ENCODE measurements at places on chromosomes 2 and 18.

- no peak for DNase-seq
Observed at GRCh38 chr2:104570259-104570658, 283.7 kb upstream of the POU3F3 start.

- DNase-seq, result peak; percentile 66
Observed at GRCh38 chr2:68196120-68196716, 38.5 kb downstream of the PNO1 start.

DNA sequence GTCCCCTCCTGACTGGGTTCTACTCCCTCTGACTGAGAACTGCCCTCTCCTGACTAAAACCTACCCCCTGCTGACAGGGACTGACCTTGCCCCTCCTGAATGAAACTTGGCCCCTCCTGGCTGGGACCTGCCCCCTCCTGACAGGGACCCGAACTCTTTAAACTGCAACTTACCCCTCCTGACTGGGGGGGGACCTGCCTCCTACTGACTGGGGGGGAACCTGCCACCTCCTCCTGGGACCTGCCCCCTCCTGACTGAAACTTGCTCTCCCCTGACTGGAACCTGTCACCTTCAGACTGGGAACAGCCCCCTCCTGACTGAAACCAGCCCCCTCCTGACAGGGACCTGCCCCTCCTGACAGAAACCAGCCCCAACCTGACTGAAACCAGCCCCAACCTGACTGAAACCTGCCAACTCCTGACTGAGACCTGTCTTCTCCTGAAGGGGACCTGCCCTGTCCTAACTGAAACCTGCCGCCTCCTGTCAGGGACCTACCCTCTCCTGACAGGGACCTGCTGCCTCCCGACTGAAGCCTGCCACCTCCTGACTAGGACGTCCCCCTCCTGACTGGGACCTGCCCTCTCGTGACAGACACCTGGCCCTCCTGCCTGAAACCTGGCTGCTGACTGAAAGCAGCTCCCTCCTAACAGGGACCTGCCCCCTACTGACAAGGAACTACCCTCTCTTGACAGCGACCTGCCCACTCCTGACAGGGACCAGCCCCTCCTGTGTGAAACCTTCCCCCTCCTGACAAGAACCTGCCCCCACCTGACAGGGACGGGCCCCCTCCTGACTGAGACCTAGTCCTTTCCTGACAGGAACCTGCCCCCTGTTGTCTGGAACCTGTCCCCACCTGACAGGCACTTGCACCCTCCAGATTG lies 87.1 kb downstream of the PXDN start:
- DNase-seq, result no peak

DNA sequence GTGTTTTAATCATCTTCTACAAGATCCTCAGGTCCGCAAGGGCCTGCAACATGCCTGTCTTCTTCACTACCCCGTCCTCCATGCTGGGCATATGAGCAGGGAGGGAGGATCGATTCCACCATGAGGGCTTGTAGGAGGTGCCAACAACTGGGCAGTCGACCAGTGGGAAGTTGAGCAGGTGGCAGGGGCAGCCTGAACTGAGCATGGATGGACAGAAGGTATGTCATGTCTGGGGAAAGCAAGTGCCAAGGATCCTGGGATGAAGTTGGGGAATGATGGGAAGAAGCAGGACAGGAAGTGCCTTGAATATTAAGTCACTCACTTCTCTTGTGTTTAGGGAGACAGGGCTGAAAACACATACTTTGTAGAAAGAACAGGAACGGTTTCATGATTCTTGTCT lies 44.7 kb downstream of the CTIF start:
- DNase-seq, result no peak

DNA sequence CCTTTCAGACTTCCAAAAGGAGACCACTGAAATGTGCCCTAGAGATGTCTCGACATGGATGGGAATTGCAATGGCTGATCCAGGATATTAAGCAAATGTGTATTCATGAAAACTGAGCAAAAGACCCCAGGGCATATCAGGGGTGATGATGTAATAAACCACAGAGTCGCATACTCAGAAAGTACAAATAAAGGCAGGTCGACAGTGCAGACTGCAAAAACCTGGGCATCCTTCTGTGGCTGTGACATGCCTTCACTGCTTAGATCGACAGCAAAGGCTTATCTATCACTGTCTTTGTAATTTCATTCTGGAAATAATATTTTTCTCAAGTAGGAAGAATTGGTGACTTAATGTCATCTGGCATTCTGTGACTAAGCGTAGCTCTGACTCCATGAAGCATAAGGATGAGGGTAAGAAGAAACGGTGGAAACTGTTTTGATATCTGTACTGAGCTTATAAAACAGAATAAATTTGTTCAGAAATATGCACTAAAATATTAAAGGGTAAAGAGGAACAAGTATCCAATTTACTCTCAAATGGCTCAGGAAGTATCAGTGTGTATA lies 115.6 kb upstream of the NRP2 start:
- no peak for DNase-seq

DNA sequence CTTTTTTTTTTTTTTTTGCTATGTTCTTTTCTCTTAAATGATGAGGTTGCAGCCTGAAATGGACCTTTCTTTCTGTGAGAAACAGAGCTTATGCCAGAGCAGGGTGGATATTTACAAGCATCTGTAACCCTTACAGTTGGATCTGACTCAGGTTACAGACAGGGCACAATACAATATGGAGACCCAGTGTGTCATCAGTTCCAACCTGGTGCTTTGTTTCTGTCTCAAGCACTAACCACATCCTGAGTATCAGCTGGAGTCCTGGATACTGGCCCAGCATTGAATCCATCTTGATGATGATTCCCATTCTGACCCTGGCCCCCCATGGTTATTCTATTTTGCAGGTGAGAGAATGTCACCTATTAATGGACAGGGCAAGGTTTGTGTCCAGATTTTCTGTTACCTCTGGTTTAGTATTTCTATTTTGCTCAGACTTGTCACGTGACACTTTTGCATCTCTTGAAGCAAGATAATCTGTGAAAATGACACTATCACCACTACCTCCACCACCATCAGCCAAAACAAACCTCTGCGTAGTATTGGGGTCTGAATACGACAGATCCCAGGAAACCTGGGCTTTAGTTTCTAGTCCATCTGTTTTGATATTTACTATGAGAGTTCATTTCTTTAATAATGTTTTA lies 174.0 kb downstream of the CCDC85A start:
- DNase-seq, result no peak

GRCh38 chr18:47150824-47151366 lies 595 bp upstream of the HDHD2 start:
- DNase-seq, result no peak

DNA sequence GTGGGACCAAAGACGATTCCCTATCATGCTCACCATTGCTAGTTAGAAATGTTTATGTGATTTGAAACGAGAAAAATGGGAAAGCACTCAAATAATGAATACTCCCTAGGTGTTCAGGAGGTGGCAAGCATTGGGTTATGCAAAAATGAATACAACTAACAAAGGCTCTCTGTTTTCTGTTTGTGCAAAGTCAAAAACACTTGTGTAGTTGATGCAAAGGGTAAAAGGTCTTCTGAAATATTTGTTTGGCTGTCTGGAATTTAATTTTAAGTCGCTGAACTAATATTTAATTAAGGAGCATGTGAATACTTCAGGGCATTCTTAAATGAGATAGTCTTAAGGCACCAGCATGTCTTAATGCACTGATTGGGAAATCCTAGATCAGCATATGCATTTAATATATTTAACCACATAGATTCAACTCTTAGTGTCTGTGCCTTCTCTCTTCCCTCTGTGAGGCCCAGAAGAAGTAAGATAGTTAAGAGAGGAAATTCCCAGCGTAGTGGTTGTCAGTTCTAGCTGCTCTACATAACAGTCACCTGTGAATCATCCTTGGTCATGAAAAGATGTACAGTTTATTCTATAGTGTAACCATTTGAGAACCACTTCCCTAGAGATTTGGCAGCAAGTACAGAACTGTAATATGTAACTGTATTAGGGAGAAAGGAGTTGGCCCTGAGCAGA lies 111.9 kb downstream of the EPC2 start:
- peak; percentile 2 for DNase-seq

GRCh38 chr2:229675569-229675968 lies 38.8 kb downstream of the DNER start:
- DNase-seq, result no peak

- DNase-seq, result no peak
Observed at GRCh38 chr2:222334914-222335313, 36.1 kb upstream of the PAX3 start.

GRCh38 chr18:24502667-24503523 lies 42.5 kb downstream of the HRH4 start:
- no peak for DNase-seq

DNA sequence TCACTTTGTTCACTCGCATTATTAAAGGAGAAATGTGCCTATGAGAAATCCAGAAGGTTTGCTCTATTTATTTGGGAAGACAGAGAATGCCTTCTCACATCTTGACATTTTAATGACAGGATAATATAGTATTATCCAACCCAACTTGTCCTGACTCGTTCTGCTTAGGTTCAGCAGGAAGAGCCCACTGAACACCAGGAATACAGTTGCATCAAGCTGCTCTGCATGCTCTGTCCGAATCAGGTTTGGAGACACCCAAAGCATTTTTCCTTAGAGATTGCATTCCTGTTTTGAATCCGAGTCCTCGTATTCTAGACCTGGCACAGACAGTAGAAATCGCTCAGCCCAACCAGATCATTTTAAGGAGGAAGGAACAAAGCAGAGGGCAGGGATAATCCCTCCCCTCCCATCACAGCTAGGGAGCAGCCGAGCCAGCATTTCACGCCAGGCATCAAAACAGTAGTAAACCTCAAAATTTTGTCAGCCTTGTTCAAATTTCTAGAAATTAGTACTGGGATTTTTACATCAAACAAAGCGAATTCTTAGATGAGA lies 837.4 kb upstream of the ID2 start:
- peak; percentile 72 for DNase-seq

- DNase-seq, result no peak
Observed at GRCh38 chr18:64118406-64118805, 30.5 kb downstream of the LINC00305 start.

- no peak for DNase-seq
Observed at GRCh38 chr2:12498286-12498685, 218.4 kb upstream of the TRIB2 start.

DNA sequence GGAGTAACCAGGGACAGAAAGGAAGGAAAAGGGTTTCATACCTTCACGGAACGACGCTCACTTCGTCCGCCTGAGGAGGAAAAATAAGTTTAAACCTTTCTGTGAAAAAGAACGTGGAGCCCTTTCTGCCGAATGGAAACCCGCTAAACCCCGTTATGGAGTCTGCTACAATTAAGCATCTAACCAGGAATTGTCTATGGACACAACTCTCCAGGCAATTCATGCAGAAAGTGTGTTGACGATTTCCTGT lies 528 bp upstream of the PPP4R3B start:
- no peak for DNase-seq

GRCh38 chr2:36672199-36672598 lies 24.3 kb upstream of the VIT start:
- DNase-seq, result peak; percentile 66

GRCh38 chr2:25145803-25146202 lies 22.6 kb downstream of the POMC start:
- no peak for DNase-seq

DNA sequence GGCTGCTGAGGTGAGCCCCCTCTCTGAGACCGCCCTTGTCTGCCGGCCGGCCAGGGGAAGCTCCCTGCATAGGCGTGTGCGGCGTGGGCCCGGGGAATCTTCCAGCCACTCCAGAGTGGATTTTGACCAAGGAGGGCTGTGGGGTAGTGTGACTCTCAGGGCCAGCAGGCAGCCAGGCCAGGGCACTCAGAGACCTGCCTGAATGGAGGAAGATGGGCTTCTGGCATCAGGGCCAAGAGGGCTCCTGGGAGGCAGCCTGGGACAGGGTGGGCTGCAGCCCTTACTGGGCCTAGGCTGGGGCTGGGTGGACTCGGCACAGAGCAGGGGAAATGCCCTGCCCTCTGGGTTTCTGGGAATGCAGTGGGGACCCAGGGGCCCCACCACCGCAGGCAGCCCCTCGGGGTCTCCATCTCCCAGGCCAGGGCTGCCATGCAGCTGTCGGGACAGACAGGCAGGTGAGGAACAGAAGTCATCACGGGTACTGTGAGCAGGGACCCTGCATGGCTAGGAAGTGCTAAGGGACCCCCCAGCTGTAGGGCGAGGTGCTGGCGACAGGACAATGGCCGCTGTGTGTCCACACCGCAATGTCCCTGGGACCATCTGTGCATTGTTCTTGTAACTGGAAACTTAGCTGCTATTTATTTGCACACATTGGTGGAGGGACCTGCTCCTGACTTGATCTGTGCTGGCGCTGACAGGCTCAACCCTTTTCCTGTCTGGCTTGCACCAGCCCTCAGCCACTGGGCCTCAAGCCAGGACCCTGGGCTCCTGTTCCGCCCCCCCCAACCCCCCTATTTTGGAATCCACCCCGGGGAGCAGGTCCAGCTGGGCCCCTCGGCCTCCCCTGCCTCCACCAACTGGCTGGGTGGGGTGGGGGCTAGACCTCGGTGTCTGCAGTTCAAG lies 4.1 kb downstream of the PDCD1 start:
- DNase-seq, result no peak

GRCh38 chr2:68388358-68388757 lies 23.3 kb downstream of the PLEK start:
- no peak for DNase-seq

GRCh38 chr2:220227266-220227920 lies 600.0 kb downstream of the SLC4A3 start:
- peak; percentile 87 for DNase-seq

GRCh38 chr2:169818241-169818640 lies 6.5 kb downstream of the METTL5 start:
- DNase-seq, result no peak

DNA sequence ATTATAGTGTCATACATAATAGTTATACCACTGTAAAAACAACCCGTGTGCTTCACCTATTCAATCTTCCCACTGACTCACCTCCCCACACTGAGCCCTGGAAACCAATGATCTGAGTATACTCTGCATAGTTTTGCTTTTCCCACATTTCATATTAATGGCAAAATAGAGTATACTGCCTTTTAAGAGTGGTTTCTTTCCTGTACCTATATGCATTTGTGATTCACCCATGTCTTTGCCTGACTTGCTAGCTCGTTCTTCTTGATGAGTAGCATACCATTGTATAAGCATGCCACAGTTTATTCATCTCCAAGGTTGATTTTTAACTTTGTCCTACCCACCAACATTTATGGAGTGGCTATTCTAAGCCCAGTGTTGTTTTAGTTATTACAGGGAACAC lies 686.4 kb downstream of the PLCL1 start:
- no peak for DNase-seq

- peak; percentile 70 for DNase-seq
Observed at GRCh38 chr18:44098551-44099098, 582.1 kb upstream of the SETBP1 start.

Measured in fibroblast of the aortic adventitia (primary cell).